ENCODE measurements at places on chromosomes 2 and 18.

GRCh38 chr18:77111951-77112746 lies 20.4 kb downstream of the MBP start:
- DNase-seq: no peak

DNA sequence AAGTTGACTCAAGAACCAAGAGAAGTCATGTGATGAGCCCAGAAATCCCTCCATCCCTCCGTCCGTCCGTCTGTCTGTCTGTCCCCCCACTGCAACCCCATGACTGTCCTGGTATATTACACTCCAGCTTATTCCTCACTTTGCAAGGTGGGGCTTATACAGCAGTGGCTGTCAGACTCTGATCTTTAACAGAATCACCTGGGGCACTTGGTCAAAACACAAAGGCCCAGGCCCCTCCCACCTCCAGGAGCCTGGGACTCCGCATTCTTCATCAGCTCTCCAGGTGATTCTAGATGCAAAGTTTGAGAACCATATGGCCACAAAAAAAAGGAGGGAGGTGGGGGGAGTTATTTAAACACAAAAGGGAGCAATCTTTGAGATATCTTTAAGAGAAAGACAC lies 61.4 kb downstream of the MYO5B start:
- DNase-seq: no peak

GRCh38 chr2:121130301-121130850 lies 154.6 kb downstream of the TFCP2L1 start:
- DNase-seq: no peak

DNA sequence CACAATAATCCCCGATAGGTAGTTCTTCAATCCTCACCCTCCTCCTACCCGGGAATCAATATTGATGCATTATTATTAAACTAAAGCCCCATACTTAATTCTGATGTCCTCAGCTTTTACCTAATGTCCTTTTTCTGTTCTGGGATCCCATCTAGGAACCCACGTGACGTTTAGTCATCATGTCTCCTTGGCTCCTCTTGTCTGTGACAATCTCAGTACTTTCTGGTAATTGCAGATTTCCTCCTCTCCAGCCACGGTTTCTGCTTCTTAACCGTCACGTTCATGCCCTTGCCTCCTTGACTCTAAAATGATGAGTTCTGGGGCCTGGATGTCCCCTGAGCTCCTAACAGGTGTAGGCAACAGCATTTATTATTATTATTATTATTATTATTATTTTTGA lies 2.9 kb upstream of the DGKD start:
- no peak for DNase-seq

DNA sequence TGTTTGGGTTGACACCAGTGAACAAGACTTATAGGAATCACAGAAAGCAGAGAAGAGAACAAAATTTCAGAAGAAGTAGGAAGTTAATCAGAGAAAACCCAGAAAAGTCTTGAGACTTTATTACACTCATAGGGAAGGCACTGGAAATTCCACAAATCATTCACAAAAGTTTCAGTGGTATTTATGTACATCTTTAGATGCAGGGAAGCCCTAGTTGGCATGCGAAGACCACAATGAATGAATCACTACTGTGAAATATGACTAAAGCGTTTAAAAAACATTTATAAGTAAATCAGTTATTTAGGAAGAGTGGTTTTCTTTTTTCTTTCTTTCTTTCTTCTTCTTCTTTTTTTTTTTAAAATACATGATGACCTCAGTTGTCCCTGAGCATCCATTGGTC lies 105.1 kb downstream of the NUP35 start:
- no peak for DNase-seq

- no peak for DNase-seq
Measured at GRCh38 chr2:145682546-145683157, 1162.7 kb upstream of the ZEB2 start.

GRCh38 chr2:152826581-152827279 lies 108.3 kb downstream of the ARL6IP6 start:
- no peak for DNase-seq

DNA sequence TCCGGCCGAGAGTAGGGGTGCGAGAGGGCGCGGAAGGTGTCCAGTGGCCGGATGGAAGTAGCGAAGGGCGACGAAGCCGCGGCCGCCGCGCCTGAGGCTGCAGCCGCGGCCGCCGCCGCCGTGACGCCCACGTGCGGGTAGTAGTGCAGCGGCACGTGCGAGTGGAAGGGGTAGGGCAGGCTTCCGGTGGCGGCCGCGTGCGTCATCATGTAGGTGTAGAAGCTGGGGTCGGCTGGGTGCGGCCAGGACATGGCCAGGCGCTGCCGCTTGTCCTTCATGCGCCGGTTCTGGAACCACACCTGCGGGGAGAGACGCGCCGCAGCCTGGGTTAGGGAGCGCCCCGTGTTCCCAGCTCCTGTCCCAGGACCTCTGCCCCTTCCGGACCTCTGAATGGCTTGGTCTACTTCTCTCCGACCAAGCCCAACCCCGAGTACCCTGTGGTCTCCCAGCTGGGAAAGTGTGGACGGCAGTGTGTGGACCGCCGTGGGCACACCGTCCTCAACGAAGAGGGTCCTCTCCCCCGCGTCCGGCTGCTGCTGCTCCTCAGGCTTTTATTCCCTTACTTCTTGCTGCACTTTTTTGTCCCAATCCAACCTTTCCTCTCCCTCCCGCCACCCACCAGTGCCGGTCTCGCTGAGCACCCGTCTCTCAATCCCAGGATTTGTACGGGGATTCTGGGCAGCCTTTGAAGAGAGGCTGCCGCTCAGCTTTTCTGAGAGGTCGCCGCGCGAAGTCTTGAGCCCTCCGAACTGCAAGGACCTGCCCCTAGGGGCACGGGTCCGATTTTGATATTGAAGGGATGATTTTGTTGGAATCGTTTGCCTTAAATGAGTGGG lies 3.0 kb downstream of the EVX2 start:
- DNase-seq: no peak

DNA sequence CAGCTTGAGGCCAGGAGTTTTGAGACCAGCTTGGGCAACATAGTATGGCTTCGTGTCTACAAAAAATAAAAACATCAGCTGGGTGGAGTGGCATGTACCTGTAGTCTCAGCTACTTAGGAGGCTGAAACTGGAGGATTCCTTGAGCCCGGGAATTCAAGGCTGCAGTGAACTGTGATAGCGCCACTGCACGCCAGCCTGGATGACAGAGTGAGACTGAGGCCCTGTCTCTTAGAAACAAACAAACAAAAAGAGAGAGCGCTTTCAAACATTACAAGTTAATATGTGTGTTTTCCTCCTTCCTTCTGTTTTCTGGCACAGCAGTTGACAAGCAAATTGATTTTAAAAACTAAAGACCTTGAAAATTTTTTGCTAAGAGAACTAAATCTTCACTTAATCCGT lies 9.9 kb downstream of the EPC2 start:
- DNase-seq: no peak

DNA sequence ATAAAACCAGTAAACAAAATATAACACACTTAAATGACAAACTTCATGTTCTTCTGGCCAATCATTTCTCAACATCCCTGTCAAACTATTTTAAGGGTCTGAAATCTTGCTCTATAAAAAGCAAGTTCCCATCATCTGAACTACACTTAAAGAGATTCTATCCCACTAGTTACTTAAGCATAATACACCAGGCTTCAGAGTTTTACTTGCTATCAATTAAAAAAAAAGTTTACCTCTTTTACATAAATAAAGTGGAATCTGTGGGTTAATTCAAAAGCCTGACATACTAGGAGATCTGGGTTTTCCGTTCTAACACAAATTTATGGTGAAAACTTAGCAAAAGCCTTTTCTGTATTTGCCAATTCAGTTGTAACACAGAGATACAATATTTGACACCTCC lies 1.9 kb downstream of the CLASP1 start:
- DNase-seq: no peak

- no peak for DNase-seq
Measured at GRCh38 chr18:54080858-54081257, 143.6 kb downstream of the MBD2 start.

DNA sequence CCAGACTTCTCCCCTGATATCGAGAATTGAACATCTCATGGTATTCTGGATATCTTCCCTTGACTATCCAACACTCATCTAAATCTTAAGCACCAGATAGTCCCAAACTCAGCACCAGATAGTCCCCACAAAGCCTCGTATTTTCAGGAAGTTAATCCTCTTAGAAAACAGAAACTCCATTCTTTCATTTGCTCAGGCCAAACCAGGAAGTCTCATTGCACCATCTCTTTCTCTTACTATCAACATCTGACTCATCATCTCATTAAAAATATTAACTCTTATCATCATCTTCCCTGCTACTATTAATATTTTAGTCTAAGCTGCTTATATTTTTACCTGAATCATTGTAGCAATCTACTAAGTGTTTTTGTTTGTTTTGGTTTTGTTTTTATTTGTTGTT lies 286.4 kb downstream of the GALNT13 start:
- no peak for DNase-seq

GRCh38 chr2:10369269-10370255 lies 66.9 kb downstream of the HPCAL1 start:
- no peak for DNase-seq

DNA sequence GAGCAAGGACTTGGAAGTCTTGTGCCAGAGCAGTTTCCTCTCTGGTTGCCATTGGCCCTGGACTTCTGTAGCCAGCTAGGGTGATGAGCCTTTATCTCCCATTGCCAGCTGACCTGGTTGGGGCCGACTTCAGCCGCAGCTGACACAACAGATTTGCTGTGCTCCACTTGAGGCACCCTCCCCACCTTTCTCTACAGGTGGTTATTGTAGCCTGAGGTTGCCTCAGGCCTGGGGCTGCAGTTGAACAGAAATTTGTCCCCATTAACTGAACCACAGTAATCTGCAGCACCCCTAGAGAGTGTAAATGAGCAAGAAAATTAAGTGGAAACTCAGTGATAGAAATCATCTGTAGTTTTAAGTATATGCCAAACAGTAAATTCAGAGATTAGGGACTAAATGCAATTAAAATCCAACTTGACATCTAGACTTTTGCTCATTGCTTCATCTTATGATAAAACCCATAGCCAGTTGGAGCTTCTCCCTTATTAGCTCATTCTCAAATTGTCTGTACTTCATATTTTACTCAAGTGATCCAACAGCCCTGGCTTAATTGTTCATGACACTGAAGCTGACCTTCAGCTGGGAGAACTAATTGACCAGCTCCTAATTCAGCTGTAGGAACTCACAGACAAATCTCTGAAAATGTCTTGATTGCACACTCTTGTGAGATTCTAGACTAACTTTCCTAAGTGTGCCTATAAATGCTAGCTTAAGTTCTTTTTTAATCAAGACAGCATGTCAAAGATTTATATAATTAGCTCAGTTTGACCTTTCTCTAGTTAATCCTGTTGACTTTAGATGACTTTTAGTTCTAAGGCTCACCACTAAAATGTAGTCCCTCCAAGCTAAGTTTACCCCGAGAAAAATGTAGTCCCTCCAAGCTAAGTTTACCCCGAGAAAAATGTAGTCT lies 48.9 kb downstream of the COPS8 start:
- DNase-seq: no peak

GRCh38 chr2:7119132-7119835 lies 202.1 kb downstream of the RNF144A start:
- DNase-seq: no peak

DNA sequence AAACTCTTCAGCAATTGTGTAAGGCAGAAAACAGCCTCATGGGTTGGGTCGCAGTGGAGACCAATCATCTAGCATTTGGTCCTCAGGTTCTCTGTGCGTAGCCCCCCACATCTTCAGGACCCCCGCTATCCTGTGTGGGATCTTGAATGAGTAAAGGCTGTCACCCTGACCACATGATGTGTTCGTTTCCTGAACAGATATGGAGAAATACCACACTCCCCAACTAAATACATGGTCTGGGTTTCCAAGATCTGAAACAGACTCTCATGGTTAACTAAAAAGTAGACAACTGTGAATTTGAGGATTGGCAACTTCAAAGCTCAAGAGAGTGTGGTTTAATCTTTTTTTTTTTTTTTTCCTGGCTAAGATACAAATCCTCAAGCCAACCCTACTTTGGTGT lies 23.2 kb downstream of the DOCK10 start:
- DNase-seq: no peak

DNA sequence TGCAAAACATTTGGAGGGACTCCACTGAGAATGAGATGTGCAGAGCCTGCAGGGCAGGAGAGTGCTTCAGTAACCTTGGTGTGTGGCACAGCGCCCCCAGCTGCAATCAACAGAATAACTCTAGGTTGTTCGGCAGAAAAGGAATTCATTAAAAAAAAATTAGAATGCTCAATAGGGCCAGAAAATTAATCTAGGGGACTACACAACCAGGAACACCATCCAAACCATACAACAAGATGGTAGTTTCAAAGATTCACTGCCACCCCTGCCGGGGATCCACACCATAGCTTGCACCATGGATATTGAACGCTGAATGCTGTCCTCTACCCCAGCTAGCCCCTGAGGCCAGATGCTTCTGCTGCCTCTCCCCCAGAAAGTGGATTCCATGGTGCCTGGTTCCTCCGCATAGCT lies 50.1 kb downstream of the THUMPD2 start:
- DNase-seq: no peak

DNA sequence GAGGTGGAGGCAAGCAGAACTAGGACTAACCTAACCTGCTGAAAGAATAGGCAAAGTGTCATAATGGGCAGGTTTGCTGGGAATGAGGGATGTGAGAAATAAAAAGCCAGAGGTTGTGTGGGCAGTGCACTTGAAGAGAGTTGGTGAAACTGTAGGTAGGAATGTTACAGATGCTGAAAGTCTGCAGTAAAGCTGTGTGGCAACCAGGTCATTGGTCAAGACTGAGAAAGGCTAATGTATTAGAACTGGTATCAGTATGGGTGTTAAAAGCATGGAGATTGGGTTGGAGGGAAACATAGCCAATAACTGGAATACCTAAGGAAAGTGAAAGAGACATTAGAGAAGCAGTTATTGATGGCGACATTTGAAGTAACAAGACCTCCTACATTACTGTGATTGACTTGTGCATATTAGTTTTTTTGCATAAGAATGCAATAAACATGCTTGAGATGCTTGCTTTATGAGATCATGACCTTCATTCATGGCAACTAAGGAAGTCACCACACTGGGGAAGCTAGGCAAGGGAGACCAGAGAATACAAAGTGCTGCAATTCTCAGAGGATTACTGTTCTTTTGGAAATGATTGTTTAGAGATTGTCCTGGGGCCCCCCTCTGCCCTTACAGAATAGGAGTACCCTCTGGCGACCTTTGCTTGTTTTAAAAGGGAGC lies 11.8 kb downstream of the GULP1 start:
- no peak for DNase-seq

GRCh38 chr2:118857677-118858484 lies 10.4 kb upstream of the EN1 start:
- no peak for DNase-seq

- no peak for DNase-seq
Measured at GRCh38 chr2:23605236-23605635, 220.3 kb downstream of the KLHL29 start.

- DNase-seq: no peak
Measured at GRCh38 chr2:91839904-91840868, 3031.0 kb upstream of the TEKT4 start.

DNA sequence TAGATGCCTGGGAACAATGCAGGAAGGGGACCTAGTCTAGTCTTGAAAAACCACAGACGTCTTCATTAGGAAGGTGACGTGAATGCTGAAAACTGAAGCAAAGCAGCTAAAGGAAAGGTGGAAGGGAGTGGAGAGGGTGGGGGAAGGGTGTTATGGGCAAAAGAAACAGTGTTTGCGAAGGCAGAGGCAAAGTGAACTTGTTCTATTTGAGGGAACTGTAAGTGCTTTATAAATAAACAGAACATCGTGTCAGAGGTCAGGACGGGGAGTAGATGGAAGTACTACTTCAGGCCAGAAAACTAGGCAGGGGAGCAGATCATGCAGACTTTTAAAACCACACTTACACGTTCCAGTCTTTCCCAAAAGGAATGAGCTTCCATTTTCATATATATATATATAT lies 57.8 kb downstream of the FASTKD2 start:
- DNase-seq: no peak

Data from stimulated activated CD8-positive, alpha-beta memory T cell treated with anti-CD3 and anti-CD28 coated beads, Interleukin-15, amount 100 ng/mL, for 24 hours (primary cell).